Mucosa of descending colon (tissue), 3 donors: ENCODE measurements at places on chromosomes 13 and 19. TPM values are rescaled to one million over a fixed set of nuclear protein-coding genes. Genes with fewer than 3 reads are reported as not detected.

DNA sequence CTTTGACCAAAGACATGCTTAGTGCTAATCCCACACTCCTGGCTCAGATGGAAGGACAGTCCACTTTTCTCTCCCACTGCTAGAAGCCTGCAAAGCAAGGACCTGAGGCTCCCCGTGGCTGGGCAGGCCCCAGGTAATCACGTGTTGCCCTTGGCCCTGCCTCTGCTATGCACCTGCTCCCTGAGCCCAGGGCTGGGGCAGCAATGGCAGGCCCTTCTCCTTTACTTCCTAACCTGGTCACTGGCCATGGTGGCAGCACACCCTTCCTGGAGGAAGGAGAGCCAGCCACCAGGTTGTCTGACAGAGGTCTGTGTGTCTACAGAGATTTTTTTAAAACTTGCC is 27.9 kb upstream of the ZNF492 start:
- DNase-seq: no peak

Gene TPP2
- total RNA-seq: 44.0 TPM

Gene NCR1
- 0.73 TPM for total RNA-seq

DNA sequence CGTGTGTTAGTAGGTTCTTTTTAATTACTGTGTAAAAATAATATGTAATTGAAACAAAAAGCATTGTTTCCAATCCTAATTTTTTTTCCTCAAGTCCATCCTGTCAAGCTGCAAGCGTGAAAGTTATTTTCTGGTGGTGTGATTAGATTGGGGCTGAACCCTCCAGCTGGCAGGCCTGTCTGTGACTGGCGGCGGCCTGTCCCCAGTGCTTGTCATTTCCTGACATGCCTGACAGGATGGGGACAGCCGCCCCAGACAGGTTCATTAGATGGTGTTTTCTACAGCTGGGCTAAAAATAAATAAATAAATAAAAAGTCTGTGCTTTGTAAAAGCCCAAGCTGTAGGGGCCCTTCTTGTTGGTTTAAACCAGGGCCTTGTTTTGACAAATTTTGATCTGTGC is 53.7 kb upstream of the MAB21L1 start:
- DNase-seq: no peak

DNA sequence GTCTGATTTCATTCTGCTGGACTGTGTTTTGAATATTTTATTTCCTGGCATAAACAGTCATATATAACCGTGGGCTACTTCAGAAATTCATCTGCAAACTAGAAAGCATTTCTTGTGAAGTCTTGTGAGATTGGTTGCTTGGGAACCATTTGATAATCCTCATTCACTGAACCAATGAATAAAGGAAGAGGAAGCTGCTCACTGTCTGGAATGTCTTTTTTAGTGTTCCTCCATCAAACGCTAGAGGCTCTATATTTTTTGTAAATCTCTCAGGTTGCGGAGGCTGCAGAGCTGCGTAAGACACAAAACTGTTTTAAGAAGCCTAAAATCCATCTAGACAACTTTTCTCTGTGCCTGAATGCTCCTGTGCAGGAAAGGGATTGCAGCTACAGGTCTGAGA is 18.7 kb upstream of the GPR12 start:
- no peak for DNase-seq

GRCh38 chr13:44487989-44488388 is 88.1 kb downstream of the TSC22D1 start:
- no peak for DNase-seq

DNA sequence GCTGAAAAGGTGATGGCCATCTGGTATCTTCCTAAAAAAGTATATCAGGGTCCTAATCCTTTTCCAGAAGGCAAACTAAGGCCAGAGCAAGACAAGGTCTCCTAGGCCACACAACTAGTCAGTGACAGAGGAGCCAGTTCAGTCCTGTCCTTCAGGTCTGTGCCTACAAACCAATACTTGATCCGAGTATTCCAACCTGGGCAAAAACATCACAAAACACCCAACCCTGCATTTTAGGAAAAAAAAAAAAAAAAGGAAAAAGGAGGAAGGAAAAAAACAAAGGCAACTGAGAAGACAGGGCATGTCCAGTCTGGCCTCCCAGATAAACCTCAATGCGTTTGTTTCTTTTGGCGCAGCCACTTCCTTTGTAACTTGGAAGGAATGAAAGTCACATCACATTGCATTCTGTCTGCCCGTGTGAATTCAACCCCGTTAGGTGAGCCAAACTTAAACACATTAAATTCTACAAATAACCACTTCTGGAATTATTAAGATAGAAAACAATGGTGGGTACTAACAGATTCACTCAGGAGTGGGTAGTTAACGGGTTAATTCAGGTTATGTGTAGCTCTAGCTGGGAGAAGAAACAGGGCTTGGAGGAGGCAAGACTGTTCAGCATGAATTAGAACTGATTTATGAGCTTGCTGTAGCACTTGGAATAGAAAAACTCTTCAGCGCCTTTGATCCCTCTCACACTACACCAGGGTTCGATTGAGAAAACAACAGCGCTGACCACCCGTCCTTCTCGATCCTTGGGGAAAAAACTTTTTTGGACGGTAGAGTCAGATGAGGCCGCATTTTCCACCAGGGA is 43.0 kb upstream of the HNRNPA1L2 start:
- DNase-seq: no peak

DNA sequence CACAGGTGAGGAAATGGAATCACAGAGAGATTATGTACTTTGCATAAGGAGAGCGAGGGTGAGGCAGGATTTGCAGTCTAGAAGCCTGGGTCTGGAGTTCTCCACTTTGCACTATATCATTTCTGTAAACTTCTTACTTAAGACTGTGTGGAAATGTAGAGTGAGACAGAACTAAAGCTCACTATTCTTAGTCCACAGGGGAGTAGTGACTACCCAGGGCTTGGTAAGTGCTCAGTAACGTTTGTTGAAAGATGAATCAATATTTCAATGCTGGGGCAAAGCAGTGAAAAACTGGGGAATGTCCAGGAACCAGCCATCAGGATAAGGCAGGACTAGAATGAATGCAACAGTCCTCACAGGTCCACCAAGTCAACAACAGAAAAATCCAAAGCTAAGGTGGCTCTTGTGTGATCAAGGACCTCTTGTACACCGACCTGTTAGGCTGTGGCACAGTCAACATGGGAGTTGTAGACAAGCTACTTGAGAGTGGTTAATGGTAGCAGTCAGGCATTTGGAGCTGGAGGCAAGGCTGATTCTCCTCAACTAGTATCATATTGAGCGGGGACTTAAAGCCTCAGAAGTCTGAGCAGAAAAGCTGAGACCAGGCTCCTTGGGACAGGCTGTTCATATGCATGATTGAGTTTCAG is 929 bp upstream of the TNFSF13B start:
- no peak for DNase-seq

Gene MPND
- 49.0 TPM for total RNA-seq

- DNase-seq: no peak
Measured at GRCh38 chr13:34863360-34864135, 78.5 kb upstream of the NBEA start.

Gene KASH5
- total RNA-seq: not detected

Gene COPE
- 176 TPM for total RNA-seq

- DNase-seq: no peak
Measured at GRCh38 chr19:16791942-16792341, 37.3 kb upstream of the SIN3B start.

DNA sequence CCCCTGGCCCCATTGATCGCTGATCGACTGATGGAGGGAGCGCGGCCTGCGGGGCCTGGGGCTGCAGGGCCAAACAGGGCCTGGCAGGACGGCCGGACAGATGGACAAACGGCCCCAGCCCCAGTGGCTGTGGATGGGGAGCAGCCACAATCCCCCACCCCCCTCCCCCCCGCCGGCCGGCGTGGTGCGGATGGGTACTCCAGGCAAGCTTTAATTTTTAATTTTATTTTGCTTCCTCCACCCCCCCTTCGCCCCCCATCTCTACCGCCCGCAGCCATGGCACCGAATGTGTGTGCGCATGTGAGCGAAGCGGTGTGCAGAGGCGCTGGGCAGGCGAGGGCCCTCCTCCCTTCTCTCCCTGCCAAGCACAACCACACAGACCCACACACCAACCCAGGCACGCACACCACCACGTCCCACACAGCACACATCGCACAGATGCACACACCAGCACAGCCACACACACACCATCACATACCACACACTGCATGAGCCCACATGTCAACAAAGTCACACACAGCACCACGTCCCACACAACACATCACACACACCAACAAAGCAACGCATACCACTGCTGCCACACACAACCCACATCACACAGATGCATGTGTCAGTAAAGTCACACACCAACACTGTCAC is 12.4 kb downstream of the ERFL start:
- DNase-seq: no peak

GRCh38 chr13:80109303-80109702 is 231.6 kb downstream of the SPRY2 start:
- no peak for DNase-seq

DNA sequence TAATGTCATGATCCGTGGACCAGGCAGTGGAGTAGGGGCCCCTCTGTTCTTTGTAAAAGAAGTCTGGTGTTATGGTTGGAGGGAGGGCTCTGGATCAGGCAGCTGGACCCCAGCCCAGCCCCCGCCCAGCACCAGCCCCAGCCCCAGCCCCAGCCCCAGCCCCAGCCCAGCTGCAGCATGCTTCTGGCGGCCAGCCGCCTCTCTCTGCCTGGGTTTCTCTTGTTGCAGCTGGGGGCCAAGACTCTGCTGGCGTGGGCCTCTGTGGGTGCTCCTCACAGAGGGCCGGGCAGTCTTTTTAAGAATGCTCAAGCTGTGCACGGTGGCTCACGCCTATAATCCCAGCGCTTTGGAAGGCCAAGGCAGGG is 17.9 kb downstream of the DOT1L start:
- no peak for DNase-seq

GRCh38 chr19:3324405-3324856 is 42.0 kb upstream of the NFIC start:
- peak; percentile 85 for DNase-seq

Gene SLC46A3
- 43.0 TPM for total RNA-seq

Gene PTPRH
- total RNA-seq: 62.3 TPM

DNA sequence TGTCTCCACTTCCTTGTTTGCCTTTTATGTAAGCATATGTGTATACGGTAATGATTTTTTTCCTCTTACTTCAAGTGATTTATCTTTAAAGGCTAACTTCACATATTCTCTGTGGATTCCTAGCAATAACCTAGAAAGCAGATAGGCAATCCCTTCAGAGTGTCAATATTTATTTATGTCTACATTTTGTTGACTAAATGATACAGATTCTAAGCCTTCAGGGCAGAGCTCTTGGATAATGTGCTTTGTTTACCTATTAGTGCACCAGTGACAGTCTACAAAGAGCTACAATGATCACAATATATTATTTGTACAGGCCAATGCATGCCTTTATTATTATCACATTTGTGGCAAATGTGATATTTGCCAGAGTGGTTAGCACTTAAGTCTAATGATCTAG is 406.2 kb downstream of the EFNB2 start:
- DNase-seq: no peak

GRCh38 chr13:27336014-27336673 is 65.5 kb downstream of the RASL11A start:
- DNase-seq: no peak

GRCh38 chr13:61432029-61432428 is 16.4 kb upstream of the PCDH20 start:
- DNase-seq: no peak

Gene URAD
- 23.9 TPM for total RNA-seq

DNA sequence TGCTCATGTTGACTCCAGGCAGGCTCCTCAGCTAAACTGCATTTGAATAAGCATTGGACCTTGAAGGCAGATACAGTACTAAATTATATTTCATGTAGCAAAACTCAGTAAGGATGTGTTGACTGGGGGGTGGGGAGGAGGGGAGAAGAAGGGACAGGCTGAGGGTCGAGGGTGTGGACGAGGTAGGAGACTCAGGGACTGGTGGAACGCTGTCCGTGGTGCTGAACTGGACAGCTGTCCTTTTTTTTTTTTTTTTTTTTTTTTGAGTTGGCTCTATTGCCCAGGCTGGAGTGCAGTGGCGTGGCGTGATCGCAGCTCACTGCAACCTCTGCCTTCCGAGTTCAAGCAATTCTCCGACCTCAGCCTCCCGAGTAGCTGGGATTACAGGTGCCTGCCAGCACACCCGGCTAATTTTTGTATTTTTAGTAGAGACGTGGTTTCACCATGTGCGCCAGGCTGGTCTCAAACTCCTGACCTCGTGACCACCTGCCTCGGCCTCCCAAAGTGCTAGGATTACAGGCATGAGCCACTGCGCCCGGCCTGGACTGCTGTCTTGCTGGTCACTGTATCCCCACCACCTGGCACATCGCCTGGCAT is 33.2 kb upstream of the CASP14 start:
- no peak for DNase-seq

DNA sequence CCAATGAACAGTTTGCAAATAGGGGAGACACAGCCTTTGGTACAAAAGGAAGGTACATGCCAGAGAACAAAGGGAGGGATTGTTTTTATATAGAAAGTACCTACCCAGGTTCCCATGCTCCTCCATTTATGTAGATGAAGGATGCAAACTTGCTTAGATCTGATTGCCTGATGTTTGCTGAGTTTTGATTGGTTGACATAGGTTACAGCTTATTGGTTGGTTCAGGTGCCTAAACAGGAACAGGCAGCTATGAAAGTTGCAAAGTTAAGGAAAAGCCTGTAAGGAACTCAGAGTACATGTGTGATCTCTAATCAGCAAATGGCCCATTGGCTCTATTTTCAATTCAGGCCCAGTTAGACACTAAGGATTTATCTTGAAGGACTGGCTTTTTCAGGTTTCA is 6.5 kb upstream of the NAA16 start:
- no peak for DNase-seq

Gene PSG1
- total RNA-seq: not detected

DNA sequence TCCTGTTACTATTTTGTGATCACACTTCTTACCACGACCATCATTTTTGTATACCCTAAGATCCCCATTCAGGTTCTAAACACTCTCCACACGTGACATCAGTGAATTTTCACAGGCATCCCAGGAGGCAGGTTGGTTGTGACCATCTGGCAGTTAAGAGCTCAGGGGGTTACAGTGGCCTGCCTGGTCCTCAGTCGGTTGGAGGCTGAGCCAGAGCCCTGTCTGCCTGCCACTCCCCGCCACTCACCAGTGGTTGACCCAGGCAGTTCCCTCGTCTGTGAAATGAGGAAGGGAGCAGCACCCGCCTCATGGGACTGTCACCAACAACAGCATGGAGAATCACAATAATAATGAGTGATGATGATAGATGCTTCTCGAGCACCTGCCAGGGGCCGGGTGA is 36.4 kb upstream of the EHD2 start:
- no peak for DNase-seq

DNA sequence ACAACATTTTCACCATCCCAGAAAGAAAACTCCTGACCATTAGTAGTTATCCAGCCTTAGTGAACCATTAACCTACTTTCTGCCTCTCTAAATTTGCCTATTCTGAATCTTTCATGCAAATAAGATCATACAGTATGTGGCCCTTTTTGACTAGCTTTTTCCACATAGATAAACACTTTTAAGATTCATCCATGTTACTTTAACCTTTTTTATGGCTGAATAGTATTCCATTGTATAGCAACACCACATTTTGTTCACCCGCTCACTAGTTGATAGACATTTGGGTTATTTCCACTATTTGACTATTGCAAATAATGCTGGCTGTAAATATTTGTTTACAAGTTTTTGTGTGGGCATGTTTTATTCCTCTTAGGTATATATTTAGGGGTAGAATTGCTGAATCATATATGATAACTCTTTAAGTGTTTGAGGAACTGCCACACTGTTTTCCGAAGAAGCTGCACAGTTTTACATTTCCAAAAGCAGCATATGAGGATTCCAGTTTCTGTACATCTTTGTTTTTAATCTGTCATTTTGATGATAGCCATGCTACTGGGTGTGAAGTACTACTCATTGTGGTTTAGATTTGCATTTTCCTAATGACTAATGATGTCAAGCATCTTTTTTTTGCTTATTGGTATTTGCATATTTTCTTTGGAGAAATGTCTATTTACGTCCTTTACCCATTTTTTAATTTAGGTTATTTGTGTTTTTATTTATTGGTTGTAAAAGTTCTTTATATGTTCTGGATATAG is 17.1 kb downstream of the COG6 start:
- no peak for DNase-seq

Gene LHB
- total RNA-seq: not detected
